ENCODE measurements at places on chromosomes 3 and 15.

GRCh38 chr3:107965136-107965655 lies 125.6 kb downstream of the CD47 start:
- DNase-seq = no peak

GRCh38 chr15:71800835-71801745 lies 9.3 kb upstream of the NR2E3 start:
- DNase-seq = peak; percentile 83

- no peak for DNase-seq
These were observed 32.2 kb upstream of the TAMM41 start for GRCh38 chr3:11878837-11879236.

DNA sequence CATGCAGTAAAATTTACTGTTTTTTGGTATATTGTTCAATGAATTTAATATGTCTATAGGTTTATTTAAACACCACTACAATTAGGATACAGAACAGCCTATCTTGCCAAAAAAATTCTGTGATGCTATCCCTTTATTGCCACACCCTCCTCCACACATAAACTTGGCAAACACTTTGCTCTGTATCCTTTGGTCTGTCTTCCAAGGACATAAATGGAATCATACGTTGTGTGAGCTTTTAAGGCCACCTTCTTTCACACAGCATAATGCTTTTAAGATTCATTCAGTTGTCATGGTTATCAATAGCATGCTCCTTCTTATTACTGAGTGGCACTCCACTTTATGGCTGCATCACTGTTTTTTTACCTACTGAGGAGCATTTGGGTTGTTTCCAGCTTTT lies 71.5 kb downstream of the CERS3 start:
- no peak for DNase-seq

- no peak for DNase-seq
These were observed 99.1 kb downstream of the SSR3 start for GRCh38 chr3:156455839-156456238.

- DNase-seq = no peak
These were observed 68.7 kb downstream of the GAP43 start for GRCh38 chr3:115691964-115692363.

GRCh38 chr15:48175126-48175525 lies 3.0 kb downstream of the MYEF2 start:
- DNase-seq = no peak

DNA sequence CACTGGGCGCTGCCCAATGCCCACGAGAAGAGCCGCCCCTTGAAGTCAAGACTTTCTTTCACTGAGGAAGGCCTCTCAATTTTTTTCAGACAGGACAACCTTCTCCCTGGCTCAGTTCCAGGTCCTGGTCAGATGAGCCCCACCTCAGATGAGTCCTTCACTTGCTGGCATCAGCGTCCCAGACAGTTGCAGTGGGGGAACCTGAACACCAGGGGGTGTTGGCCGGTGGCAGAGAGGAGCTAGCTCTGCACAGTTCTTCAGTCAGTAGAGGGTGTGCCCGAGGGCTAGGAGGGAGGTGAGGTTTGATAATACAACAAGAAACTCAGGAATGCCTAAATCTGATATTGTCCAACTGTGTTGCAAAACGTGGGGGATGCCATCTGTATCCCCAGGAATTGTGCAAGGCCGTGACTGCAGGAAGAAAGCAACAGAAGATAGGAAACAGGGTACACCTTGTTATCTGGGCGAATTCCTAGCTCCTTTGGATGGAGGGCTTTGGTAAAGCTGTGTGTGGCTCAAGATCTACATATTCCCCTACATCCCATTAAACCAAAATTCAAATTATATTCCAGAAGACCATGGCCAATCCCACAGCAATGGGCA lies 34.3 kb downstream of the CCR3 start:
- no peak for DNase-seq

DNA sequence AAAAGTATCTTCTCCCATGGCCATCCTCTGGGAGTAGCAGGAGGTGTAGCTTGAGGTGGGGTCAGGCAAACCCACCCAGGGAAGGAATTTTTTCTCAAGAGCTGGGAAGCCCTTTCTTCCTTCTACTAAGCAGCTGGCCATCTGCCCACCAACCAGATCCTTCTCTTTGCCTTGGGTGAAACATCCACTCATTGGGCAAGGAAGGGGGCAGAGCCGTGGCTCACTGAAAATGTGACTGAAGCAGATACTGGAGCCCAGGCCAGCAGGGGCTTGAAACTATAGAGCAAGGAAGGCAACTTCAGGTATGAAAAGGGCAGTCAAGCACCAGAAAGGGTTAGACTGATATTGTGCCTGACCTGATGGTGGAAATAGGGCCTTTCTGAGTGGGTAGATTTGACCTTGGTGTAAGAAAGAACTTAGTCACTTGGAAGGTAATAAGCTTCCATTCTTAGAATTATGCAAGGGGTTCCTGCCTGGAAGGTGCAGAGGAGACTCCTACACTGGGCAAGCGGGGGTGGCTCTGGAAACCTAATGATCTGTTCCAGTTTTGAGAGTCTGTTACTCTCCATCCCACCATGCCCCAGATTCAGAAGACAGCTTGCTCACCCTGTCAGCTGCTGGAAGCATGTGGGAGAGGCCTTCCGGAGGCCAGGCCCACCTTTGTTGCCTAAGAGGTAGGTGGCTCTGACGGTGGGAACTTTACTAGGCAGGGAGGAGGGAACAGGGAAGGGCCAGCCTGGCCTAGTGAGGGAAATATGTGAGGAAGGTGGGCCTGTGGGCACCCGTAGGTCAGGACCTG lies 22.0 kb upstream of the PLA2G4E start:
- no peak for DNase-seq

GRCh38 chr3:36063992-36064391 lies 316.3 kb upstream of the STAC start:
- no peak for DNase-seq

DNA sequence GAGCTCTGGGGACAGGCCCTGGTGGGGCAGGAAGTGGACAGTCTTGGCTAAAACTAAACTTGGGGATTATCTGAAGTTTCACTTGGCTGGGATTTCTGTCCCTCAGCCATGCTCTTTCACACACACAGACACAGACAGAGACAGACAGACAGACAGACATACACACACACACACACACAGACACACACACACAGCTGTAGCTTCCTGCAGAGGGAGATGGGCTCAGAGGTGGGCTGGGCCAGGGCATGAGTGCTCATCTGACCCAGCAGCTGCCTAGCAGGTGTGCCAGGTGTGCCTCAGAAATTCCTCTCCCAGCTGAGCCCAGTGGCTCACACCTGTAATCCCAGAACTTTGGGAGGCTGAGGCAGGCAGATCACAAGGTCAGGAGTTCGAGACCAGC lies 3.3 kb downstream of the RHOV start:
- DNase-seq = no peak
